Cerebellar nuclear complex (tissue), 1 donor: ENCODE measurements at places on chromosomes 1 and 21.

DNA sequence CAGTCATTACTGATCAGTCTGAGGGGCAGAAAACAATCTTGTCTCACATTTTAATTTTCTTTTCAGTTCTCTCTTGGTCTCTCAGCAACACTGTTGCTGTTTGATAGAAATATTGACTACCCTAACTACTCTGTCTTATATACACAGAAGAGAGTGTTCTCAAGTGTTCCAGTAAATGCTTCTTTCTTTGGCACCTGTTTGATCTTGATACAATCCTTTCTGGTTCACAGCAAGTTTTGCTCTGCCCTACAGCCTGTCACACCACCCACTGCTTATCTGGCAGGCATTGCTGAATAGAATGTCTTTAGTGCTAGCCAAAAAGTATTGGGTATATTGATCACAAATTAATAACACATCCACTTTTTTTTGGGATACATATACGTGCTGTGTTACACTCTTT is 75.7 kb upstream of the WLS start:
- no peak for DNase-seq

GRCh38 chr1:4655674-4656532 is 1.5 kb downstream of the AJAP1 start:
- DNase-seq = no peak

- DNase-seq = no peak
Observed at GRCh38 chr1:171218661-171219060, 29.6 kb upstream of the FMO1 start.

DNA sequence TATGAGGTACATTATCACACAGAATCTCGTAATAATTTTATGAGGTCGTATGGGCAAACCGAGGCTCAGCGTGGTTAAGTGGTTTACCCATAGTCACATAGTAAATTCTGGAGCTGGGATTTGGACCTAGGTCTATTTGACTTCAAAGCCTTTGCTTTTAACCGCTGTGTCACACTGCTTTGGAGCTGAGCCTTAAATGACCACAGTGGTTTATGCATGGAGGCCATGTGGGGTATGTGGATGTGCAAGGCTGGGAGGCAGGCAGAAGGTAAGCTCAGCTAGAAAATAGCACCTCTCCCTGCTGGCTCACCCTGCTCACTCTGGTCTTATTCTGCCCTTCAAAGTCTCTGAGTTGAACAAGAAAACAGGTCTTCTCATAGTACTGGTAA is 269.5 kb downstream of the TRABD2B start:
- DNase-seq = no peak

GRCh38 chr1:197904126-197904787 is 1.8 kb downstream of the C1orf53 start:
- DNase-seq = no peak

DNA sequence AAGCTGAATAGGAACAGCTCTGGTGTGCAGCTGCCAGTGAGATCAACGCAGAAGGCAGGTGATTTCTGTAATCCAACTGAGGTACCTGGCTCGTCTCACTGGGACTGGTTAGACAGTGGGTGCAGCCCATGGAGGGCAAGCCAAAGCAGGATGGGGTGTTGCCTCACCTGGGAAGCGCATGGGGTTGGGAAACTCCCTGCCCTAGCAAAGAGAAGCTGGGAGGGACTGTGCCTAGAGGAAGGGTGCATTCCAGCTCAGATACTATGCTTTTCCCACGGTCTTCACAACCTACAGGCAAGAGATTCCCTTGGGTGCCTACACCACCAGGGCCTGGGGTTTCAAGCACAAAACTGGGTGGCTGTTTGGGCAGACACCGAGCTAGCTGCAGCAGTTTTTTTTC is 183.2 kb downstream of the DNM3 start:
- no peak for DNase-seq

- no peak for DNase-seq
Observed at GRCh38 chr1:226131639-226132038, 54.9 kb downstream of the ACBD3 start.
